ENCODE measurements at places on chromosomes 1 and 21.

- no peak for DNase-seq
Observed at GRCh38 chr1:164699815-164700491, 141.0 kb downstream of the PBX1 start.

DNA sequence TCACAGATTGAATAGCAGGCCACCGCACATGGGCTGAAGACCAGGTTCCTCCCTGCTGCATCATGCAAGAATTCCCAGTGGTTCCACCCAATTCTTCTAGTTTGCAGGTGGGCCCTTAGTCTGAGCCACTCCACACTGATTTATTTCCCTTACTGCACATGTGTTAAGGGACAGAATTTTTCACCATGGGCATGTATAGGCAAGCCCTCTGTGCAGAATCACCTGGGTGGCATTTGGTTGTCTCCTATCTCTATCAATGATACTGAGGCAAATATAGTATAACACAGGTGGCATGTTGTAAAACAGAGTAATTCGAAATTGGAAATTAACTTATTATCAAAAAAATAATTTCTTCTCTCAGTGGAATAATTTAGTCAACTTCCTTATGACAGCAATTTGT lies 1892.4 kb downstream of the NCAM2 start:
- DNase-seq = no peak

DNA sequence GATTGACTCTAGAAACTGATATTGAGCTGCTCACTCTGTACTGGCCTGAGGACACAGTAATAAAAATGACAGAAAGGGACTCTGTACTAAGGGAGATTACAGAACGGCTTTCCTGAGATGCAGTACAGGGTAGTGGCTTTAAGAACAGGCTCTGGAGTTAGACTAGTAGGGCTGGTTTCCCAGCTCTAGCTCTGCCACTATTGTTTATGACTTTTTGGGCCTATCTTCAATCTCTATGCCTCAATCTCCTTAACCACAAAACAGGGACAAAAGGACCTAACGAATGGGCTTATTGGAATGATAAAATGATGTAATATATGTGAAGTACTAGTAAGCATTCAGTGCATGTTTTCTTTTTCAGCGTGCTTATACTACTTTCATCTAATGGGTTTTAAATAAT lies 1.4 kb downstream of the DEPDC1 start:
- no peak for DNase-seq

GRCh38 chr1:185393815-185394214 lies 76.8 kb upstream of the IVNS1ABP start:
- no peak for DNase-seq

DNA sequence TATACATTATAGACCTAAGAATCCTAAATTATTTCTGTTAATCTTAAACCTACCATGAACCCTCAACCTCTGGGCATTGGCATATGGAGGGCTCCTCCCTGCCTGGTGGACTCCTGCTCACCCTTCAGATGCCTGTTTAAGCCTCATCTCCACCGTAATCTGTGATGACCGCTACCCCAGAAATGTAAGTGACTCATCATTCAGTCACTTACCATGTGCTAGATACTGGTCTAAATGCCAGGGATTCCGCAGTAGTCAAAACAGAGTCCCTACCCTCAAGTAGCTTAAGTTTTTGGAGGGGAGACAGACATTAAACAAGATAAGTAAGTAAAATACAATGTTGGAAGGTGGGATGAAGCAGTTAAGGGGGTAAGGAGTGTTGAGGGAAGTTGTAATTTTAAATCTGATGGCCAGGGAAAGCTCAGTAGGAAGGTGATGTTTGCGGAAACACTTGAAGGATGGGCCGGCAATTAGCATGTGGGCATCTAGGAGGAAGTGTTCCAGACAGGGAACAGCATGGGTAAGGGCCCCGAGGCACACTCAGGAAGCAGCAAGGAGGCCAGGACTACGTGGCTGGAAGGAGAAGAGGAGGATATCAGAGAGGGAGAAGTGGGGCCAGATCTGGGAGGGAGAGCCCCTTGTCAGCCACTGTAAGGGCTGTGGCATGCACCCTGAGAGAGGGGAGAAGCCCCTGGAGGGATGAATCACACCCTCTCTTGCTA lies 141.7 kb upstream of the HOOK1 start:
- DNase-seq = no peak

DNA sequence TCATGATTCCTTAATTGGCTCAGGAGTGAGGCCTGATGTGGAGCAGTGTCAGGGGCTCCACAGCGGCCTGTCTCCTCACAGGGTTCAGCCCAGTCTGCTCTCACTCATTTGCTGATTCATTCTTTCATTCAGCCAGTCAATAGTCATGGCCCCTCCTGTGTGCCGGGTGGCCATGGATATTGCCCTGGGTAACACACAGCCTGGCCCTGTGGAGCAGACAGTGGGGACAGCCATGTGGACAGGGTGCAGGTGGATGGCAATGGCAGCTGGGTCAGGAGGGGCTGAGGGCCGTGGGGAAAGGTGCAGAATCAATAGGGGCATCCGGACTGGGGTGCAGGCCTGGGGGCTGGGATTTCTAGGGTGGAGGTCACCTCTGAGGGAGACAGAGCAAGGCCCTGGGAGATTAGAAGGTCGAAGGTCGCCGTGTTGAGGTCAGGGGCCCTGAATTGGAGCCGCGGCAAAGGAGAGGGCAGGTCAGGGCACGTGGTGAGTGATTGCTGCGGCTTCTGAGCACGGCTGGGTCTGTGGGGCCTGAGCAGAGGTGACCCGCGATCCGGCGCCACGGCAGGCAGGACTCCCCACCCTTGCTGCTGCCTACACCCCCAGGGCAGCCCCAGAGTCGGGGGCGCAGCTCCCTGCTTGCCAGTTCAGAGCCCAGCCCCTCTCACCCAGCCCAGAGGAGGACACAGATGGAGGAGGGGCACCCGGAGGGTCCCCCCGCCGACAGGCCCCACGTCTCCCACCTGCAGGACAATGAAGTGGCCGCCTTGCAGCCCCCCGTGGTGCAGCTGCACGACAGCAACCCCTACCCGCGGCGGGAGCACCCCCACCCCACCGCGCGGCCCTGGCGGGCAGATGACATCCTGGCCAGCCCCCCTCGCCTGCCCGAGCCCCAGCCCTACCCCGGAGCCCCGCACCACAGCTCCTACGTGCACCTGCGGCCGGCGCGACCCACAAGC lies 33.4 kb downstream of the SLC19A1 start:
- no peak for DNase-seq

- peak; percentile 40 for DNase-seq
Observed at GRCh38 chr1:108200687-108201051, 526 bp upstream of the SLC25A24 start.

GRCh38 chr21:30014886-30015285 lies 75.1 kb upstream of the GRIK1 start:
- DNase-seq = no peak

DNA sequence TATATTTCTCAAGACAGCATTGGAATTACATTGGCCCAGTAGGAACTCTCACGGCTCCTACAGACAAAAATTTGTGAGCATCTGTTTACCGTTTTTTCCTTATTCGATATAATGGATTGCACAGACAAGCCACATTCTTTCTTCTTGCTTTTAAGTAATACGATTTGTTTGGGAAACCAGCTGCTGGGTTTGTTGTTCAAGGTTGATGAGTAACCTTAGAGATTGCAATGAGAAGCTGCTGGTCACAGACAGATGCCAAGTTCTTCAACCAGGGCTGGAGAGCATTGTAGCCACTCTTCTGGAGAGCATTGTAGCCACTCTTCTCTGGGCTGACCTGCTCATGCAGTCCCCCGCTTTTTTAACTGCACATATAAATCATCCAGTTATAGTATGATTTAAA lies 1.4 kb upstream of the MIA3 start:
- no peak for DNase-seq

- DNase-seq = no peak
Observed at GRCh38 chr1:11307852-11308251, 34.9 kb downstream of the UBIAD1 start.

- DNase-seq = no peak
Observed at GRCh38 chr1:48495166-48495565, 23.2 kb upstream of the SPATA6 start.

GRCh38 chr1:230919207-230919606 lies 50.9 kb upstream of the C1orf198 start:
- DNase-seq = no peak

DNA sequence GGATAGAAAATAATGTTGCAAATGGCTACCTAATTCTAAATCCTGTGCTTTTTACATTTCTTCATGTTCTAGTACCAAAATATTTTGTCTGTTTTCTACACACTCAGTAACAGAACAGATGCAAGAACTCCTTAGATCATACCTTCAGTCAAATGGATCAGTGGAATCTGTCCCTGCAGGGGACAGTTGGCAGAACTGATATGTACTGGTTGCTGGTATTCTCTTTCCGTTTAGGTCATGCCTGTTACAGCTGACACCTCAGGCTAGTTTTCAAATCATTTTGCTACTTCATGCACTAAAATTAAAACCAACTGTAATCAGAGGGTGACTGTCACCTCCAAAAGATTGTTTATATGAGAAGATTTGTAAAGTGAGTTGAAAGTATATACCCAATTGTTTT lies 109.2 kb downstream of the TNNI3K start:
- DNase-seq = no peak

DNA sequence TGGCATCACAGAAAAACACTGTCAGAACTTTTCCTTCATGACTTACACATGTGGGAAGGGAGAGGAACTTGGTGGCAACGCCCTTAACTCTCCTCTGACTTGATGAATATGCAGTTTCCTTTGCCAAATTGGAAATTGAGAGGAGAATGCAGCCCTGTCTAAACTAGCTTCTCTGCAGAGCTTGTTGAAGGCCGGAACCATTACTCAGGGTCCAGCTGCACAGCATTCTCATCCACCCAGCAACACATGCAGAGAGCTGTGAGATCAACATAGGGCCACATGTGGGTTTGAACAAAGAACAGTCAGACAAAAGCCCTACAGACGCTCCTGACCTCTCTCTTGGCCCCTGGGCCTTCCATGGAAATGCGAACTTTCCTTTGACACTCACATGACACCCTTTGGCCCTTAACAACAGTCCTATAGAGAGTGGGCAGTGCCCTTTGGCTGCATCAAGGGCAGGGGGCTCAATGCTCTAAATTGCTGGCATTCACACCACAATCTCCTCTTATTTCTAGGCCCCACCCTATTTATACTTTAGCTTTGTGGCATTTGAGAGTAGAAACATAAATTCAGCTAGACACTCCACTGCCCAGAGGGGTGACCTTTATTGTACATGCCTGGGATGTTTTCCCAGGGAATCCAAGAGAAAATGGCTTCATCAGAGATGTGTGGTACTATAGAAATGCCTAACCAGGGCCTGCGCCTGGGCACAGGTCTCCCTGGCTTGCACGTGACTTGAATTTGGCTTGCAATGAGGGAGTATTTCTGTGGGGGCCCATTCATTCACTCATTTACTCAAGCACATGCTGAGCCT lies 64.4 kb downstream of the CDC7 start:
- DNase-seq = no peak

- DNase-seq = no peak
Observed at GRCh38 chr1:77484334-77484733, 198.1 kb downstream of the ZZZ3 start.

DNA sequence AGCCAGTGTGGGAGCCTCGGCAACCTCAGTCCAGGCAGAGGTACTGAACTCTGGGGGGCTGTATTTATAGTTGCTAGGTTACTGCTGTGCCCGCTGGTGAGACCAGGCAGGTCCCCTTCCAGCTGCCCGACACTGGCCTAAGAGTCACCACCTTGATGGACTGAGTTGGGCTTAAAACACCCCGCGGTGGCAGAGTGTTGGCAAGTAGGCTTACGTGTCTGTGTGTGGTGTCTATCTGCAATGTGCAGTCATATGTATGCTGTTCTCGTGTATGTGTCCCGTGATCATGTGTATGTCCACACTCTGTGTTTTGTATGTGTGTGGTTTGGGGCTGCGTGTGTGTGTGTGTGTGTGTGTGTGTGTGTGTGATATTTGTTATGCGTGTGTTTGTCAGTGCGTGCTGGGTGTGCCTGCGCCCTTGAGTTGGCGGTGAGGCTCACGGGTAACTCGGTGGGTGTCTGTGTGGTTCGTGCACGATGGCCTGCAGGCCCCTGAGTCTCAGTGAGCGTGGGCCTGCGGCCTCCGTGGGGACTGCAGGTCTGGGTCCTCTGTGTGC lies 65.5 kb downstream of the MEF2D start:
- no peak for DNase-seq

DNA sequence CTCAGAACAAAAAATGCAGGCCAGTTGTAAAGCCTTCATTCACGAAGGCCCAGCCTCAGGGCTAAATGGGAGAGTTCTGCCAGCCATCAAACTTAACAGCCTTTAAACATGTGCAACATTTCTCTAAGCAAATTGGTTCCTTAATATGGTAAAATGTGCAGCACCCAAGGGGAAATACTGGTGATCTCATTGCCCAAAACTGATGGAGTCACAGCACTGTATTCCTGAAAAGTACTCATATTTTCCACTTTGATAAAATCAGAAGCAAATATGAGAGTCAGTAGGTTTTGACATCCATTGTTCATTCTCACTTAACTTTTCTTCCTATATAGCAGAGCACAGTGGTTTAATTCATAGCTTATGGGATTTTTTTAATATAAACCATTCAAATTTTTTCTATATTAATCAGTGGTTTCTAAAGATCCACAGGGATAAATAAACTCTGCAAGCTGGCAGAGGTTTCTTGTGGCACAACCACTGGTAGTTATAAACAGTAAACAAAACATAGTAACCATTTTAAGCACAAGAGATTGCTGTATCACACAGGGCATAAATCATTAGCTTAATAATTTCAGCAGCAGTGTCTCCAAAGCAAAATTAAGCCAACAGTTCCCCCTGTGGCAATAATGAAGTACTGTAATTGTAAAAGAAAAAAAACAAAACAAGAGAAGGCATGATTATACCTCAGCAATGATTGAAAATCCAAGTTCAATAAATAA lies 106.9 kb upstream of the LYPLAL1 start:
- no peak for DNase-seq
